ENCODE measurements at places on chromosomes 7 and 10. TPM values are rescaled to one million over a fixed set of nuclear protein-coding genes. Genes with fewer than 3 reads are reported as not detected.

DNA sequence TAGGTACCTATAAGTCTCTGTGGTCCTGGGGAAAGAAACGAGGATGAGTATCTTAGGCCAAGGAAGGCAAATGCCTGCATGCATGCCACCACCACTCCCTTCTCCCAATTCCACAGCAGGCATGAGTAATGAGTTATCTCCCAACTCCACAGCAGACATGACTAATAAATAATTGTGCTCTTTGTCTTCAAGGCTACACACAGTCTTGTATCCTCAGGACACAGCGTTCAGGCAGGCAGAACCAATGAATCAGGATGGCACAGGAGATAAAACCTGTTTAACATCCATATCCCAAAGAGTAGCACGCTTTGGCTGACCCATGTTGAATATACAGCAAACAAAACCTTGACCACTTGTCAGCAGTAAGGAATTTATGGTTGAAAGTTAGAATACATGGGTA, 229.7 kb upstream of the NFE2L3 start:
- DNase-seq = no peak

CPA4 gene
- total RNA-seq = not detected

- DNase-seq = no peak
These were observed 73.3 kb downstream of the CREB3L2 start for GRCh38 chr7:137928626-137929025.

CPVL gene
- 20.3 TPM for total RNA-seq

- DNase-seq = no peak
These were observed 26.9 kb downstream of the NPS start for GRCh38 chr10:127576051-127576450.

- DNase-seq = no peak
These were observed 118.6 kb downstream of the GNAI1 start for GRCh38 chr7:80253237-80253636.

All from glutamatergic neuron (in vitro differentiated cells).